Heart left ventricle (tissue), 16 donors: ENCODE measurements at places on chromosomes 3 and 15. TPM values are rescaled to one million over a fixed set of nuclear protein-coding genes. Genes with fewer than 3 reads are reported as not detected.

DNA sequence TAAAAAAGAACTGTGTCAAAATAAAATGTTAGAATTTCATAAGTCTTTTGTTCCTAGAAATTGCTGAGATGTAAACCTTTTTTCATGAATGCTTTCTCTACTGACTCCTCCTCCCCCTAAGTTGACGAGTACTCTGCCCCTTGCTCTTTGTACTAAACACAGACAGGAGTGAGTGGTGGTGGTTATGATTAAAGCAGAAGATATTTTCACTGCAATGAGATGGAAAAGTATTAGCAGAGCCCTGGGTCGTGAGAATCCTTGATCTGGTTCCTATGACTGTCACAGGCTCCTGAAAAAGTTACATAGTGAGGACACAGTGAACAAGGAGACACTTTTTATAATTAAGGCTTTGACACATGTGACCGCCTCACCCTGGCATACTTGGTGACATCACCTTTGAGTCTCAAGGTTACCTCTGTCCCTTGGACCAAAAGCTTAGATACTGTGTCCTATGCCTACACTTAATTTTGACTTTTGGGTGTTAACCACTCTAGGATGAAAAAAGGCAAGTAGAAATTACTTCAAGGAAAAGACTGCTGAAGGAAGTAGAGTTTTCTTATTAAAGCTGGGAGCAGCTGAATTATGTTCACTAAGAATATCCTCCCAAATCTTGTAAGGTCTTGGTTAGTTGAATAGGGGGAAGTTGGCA is 130.4 kb upstream of the LYSMD4 start:
- no peak overlapping the region for H3K4me3 ChIP-seq
- DNase-seq = no peak
- H3K36me3 ChIP-seq = no peaks in the 10 kb centered on the region

GRCh38 chr3:184596886-184597575 is 35.4 kb downstream of the EPHB3 start:
- H3K4me1 ChIP-seq = peaks cover 11% of the 10 kb centered on the region
- no peaks in the 10 kb centered on the region for H3K27me3 ChIP-seq
- H3K36me3 ChIP-seq = no peaks in the 10 kb centered on the region
- H3K27ac ChIP-seq = no peak overlapping the region
- peak; percentile 32 for DNase-seq

DNA sequence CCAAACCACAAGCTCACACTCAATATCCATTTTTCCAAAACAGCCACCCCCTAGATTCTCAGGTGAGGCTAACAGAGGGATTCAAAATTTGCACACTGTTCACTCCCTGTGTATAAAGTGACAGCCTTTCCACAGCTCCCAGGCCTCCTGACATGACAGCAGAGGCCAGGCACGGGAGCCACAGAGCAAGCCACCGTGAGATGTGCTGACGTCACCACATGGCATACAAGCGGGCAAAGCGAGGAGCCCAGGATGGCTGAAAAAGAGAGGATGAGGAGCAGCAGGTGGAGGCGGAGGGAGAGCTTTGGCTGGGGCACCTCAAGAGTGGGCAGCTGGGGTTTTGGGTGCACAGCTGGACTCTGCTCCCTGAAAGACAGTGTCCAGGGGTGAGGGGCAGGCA is 27.1 kb downstream of the EHD4 start:
- no peak for DNase-seq
- H3K4me3 ChIP-seq = no peak overlapping the region
- peaks cover 3% of the 10 kb centered on the region for H3K36me3 ChIP-seq

- DNase-seq = no peak
- no peaks in the 10 kb centered on the region for H3K36me3 ChIP-seq
- H3K27ac ChIP-seq = peak overlapping the region; percentile 81
- peaks cover 28% of the 10 kb centered on the region for H3K4me1 ChIP-seq
These were observed 9.8 kb downstream of the ISG20 start for GRCh38 chr15:88648357-88649214.

The SELENOS gene
- 43.2 TPM for total RNA-seq
